ENCODE measurements at places on chromosomes 4 and X.

DNA sequence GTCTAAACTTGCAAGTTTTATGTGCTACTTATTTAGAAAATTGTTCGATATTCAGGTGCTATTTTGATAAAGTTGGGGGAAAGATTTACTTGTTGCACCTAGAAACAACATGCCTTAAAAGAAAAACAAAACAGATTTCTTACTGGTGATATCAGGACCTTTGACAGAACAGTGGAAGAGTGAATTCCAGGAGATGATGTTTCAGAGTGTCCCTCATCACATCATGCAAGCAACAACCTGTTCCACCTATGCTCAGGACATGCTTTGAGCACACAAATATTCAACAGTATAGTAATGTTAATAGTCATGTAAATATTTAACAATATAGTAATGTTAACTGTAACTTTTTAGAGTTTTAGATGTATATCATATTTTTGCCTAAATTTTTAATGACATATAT lies 23.9 kb upstream of the RNF128 start:
- no peak for DNase-seq

GRCh38 chrX:103488332-103488731 lies 31.0 kb downstream of the RAB40A start:
- DNase-seq: no peak

- DNase-seq: peak; percentile 67
Observed at GRCh38 chr4:153345012-153345981, 809 bp downstream of the MND1 start.

DNA sequence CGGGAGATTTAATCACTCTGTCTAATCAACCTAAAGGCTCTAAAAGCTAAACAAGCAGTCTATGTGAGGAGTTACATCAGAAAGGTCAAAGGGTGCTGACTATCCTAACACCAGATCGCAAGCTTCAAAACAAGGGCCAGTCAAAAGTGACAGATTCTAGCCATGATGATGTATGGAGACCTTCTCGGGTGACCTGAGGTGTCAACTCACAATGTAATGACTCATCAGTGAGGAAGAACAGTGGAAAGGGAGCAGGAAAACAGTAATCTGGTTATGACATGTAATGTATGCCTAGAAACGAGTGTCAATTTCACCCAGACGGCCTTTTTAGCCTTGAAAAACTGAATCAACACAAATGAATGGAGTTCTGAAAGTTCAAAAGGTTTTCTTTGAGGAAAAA lies 375.3 kb downstream of the IDS start:
- no peak for DNase-seq

GRCh38 chrX:47623540-47624027 lies 3.9 kb upstream of the SYN1 start:
- DNase-seq: peak; percentile 53

- no peak for DNase-seq
Observed at GRCh38 chr4:108546728-108547127, 73.6 kb upstream of the RPL34 start.

GRCh38 chr4:72208421-72209075 lies 176.7 kb downstream of the NPFFR2 start:
- peak; percentile 30 for DNase-seq

GRCh38 chr4:81919810-81920209 lies 448.1 kb upstream of the RASGEF1B start:
- DNase-seq: no peak

- peak; percentile 27 for DNase-seq
Observed at GRCh38 chrX:15973299-15973698, 118.7 kb upstream of the AP1S2 start.

- no peak for DNase-seq
Observed at GRCh38 chr4:184959309-184959708, 59.0 kb upstream of the HELT start.

DNA sequence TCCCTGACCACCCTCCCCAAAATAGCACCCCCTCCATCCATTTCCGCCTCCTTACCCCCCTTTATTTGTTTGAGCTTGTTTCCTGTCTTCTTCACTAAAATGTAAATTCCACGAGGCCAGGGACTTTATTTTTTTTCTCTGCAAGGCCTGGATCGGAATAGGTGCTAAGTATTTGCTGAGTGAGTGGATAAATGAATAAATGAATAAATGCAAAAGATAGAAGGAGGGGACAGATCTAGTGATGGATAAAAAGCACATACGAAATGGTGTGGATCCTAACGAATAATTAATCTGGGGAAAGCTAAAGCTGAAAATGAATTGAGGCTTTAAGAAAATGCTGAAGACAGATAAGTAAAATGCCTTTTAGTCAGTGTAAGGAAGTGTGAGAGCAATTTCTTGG lies 12.2 kb downstream of the CETN2 start:
- no peak for DNase-seq

DNA sequence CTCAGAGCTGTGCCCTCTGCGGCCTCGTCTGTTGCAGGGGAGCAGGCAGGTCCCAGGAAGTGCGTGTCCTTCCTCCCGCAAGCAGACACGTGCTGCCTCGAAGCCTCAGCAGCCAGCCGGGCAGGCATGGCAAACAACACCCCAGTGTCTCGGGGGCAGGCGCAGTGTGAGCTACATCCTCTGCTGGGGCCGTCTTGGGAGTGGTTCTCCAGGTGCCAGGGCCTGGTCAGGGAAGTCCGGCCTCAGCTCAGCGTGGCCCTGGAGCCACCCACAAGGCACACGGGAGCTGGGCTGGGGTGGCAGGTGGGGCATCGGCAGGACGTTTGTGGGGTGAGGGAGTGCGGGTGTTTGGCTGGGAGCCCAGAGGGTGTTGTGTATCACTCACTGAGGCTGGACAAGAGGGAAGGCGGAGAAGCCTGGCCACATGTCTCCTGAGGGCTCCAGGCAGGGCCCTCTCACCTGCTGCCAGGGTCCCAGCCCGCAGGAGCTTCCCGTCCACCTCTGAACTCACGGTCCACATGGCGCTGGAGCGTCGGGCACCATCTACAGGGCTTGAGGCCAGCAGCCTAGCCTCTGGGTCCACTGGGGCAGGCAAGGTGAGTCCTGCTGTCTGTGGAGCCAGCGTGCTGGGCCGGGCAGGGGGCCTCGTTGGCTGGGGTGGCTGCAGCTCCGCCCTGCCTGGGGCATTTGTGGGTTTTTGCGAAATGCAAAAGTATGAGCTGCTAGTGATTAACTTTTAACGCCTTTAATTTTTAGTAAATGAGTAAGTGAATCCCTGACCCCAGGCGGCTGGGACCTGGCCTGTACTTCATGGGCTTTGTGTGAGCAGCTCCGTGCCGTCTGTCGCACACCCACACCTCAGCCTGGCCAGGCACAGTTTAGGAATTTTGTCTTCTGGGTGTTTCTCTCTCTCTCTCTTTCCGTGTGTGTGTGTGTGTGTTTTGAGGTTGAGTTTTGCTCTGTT lies 17.3 kb upstream of the UVSSA start:
- DNase-seq: peak; percentile 98

GRCh38 chrX:135923353-135923752 lies 29.8 kb downstream of the SAGE1 start:
- no peak for DNase-seq

- no peak for DNase-seq
Observed at GRCh38 chr4:40144716-40145115, 52.1 kb upstream of the RHOH start.

DNA sequence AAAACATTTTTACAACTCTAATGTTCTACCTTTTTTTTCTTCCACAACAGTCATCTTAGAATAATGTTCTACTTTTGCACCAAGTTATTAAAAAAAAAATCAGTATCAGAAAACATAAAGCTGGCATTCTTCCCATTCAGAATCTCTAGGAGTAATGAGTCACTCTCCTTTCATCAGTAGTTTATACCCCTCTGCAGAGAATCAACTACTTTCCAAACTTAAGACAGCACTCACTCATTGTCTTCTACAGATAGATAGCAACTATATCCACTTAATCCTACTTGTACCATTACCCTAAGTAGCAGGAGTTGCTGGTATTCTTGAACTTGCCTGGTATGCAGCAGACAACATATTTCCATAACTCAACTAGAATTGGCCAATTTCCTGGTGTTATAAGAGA lies 3.2 kb downstream of the TIGD4 start:
- DNase-seq: no peak

GRCh38 chr4:66956426-66956825 lies 588.9 kb downstream of the CENPC start:
- DNase-seq: no peak

- peak; percentile 94 for DNase-seq
Observed at GRCh38 chr4:31089815-31090214, 369.6 kb downstream of the PCDH7 start.

GRCh38 chrX:56987741-56988140 lies 7.6 kb downstream of the SPIN3 start:
- no peak for DNase-seq

GRCh38 chr4:172650758-172651530 lies 517.7 kb upstream of the GALNT7 start:
- peak; percentile 64 for DNase-seq

GRCh38 chrX:38970074-38970473 lies 168.8 kb downstream of the MID1IP1 start:
- DNase-seq: no peak

- peak; percentile 19 for DNase-seq
Observed at GRCh38 chr4:95248720-95249425, 299.9 kb downstream of the UNC5C start.

DNA sequence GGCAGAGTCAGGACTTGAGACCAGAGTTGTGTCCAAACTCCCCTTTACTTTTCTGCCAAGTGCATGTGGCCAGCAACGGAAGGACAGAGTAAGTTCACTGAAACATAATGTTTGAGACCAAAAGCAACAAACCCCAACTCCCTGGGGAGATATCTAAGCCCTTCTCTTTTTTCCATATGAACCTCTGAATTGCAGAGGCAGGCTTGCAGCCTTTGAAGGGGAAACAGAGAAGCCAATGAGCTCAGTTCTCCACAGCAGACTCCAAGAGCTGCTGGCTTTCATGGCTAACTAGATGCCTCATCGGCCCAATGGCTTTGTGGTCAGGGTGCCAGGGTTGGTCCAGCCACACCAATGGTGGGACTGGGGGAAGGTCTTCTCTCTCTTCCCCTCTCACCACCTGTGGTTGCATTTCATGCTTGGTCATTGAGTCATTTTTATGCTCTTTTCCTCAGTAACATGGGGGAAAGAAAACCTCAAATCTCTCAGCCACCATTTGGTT lies 34.0 kb downstream of the STARD8 start:
- peak; percentile 85 for DNase-seq

GRCh38 chrX:119605464-119606279 lies 552 bp downstream of the NKRF start:
- DNase-seq: no peak

DNA sequence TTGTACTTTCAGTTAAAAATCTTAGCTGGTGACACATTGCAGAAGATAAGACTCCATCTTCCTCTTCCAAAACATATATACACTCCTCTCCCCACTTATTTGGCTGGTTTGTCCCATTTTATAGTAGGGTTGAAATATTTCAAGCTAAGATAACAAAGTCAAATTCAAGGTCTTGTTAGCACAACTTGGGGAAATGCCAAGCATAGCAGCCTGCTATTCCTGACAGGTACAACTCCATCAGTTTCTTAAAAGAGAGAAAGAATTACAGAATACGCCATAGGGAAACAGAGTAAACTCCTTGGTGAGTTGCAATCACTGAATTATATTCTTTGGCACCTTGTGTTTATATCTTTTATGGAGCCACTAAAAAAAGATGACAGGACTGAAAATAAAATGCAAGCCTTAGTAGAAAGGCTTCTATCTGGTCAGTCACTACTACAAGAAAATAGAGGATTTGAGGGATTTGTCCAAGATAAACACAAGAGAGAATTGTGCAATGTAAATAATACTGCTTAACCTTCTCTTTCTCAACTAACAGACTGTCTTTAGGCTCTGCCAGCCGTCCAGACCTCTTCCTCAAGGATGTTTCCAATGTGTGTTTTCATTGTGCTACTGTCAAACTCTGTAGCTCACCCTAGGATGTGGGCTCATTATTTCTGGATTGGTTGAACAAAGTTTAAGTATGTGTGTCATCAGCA lies 170.3 kb downstream of the VEGFC start:
- DNase-seq: peak; percentile 40

DNA sequence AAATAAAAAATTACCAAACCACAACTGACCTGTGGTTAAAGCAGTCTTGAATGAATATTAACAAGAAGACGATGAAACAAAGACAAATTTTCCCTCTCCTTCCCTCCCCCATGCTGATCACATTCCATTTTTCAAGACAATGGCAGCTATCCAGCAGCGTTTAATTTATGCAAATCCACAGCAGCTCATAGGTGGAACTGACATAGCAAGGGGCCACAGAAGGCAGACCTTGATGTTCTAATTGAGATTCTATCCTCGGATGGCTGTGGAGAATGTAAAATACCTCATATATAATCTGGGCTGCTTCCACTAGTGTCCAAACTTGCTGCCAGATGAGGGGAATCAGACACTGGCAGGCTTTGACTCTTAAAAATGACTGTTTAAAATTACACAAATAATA lies 211.5 kb downstream of the CHRDL1 start:
- no peak for DNase-seq

- no peak for DNase-seq
Observed at GRCh38 chr4:182812916-182813315, 104.3 kb downstream of the DCTD start.

DNA sequence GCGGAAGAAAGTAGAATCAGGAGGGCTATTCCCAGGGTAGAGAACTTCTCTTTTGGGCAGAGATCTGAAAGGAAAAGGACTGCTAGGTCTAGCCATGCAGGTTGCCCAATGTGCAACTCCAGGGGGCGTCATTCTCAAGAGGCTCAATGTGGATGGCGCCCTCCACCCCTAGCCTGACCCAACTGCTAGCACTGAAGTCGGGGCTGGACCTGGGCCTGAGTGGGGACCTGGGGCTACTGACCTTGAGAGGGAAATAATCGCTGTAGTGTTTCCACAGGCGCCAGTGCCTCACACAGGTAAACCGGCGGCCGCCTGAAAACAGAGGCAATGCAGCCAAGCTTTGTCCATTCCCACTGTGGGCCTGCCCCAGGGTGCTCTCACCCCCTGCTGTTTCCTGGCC lies 6.1 kb downstream of the AWAT2 start:
- DNase-seq: no peak

- peak; percentile 9 for DNase-seq
Observed at GRCh38 chrX:71870208-71871098, 40.2 kb upstream of the NHSL2 start.

- no peak for DNase-seq
Observed at GRCh38 chr4:111572470-111572869, 572.8 kb upstream of the FAM241A start.

- no peak for DNase-seq
Observed at GRCh38 chr4:167868163-167868562, 224.2 kb upstream of the ANXA10 start.

DNA sequence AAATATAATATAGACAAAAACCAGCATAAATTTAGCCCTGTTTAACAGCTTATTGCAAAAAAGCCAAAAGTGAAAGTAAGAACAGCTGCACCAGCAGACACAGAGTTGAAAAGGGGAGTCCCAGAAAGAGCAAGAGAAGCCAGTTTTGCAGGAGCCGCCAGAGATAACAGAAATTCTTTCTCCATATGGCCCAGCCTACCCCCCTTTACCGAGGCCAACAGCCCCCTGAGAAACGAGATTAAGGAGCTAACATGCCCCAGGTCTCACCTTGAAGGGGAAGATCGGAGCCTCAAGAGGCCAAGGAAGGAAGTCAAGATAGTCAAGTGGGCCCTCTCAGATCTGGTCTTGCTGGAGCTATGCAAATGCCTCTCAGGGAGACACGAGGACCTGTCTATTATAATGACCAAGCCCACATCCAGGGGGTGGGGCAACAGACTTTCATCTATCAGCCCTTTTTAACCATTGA lies 4.8 kb downstream of the ACOX3 start:
- no peak for DNase-seq

GRCh38 chrX:100999451-100999850 lies 29.9 kb downstream of the ARL13A start:
- DNase-seq: no peak

Data from renal cortical epithelial cell (primary cell).